Effector CD4-positive, alpha-beta T cell (primary cell): ENCODE measurements at places on chromosomes 11 and 22.

DNA sequence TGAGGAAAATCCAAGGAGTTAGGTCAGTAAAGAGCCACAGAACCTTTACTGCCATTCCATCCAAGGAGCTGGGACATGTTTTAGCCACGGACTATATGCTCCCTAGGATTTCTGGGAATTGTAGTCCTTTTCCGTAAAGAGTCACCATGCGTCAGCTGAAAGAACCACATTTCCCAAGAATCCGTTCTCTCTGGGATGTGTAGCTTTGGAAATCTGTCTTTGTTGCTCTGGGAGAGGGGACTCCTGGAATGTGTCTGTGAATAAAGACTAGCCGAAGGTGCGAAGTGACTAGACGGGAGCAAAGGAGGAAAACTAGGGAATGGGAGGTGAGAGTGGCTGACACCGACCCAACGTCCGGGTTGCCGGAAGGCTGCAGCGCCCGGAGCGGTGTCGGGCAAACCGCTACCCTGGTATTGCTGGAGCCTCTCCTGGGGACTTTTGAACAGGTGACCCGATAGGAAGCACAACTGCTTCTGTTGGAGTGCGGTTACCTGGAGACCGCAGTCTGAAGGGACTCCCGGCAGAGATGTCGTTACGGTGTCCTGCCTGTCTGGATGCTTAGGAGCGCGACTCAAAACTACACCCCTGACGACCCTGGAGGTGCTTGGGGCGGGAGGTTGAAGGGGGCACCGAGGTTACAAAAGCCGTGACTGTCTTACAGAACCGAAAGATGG is at the start of gene IFTAP:
Gene IFTAP (plus strand): TSS at position 187 of the 674 bp plus-strand sequence. CDS start 15,602 bp downstream, outside the sequence.
- no peak for DNase-seq

GRCh38 chr11:127587511-127587910 is 586.9 kb upstream of the KIRREL3 start:
- no peak for DNase-seq

- DNase-seq, result no peak
Measured at GRCh38 chr22:49847751-49848689, 5.6 kb upstream of the ZBED4 start.

GRCh38 chr11:130601764-130602460 is 153.5 kb downstream of the ADAMTS15 start:
- no peak for DNase-seq
